ENCODE measurements at places on chromosomes 7 and 10.

GRCh38 chr10:132363921-132364593 is 32.1 kb downstream of the LRRC27 start:
- DNase-seq: no peak

GRCh38 chr10:28545967-28546644 is 13.2 kb downstream of the WAC start:
- no peak for DNase-seq

DNA sequence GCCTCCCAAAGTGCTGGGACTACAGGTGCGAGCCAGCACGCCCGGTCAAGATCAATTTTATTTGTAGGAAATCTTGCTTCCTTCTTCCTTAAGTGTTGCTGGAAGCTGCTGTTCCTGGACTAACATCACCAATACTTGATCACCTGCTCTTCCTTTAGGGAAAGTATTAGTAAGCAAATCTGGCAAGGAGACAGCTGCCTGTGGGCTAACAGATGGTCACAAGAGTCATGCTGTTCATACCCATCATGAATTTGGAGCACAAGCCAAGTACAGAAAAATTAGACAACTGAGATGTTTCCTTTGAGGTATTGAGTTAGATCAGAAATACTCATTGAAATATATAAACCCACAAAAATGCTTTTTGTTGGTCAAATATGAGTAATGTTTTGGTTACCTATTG is 27.9 kb downstream of the BAIAP2L1 start:
- DNase-seq: no peak

- peak; percentile 87 for DNase-seq
These were observed 13.5 kb upstream of the TSPAN13 start for GRCh38 chr7:16739863-16740622.

- DNase-seq: no peak
These were observed 16.9 kb downstream of the TCAF1 start for GRCh38 chr7:143884969-143885559.

GRCh38 chr10:66990143-66990830 is 64.5 kb downstream of the LRRTM3 start:
- DNase-seq: no peak

GRCh38 chr7:14905764-14906163 is 3.2 kb upstream of the DGKB start:
- DNase-seq: no peak

GRCh38 chr7:55484241-55484640 is 88.1 kb downstream of the VOPP1 start:
- no peak for DNase-seq

GRCh38 chr10:89846786-89847185 is 145.4 kb downstream of the KIF20B start:
- no peak for DNase-seq

DNA sequence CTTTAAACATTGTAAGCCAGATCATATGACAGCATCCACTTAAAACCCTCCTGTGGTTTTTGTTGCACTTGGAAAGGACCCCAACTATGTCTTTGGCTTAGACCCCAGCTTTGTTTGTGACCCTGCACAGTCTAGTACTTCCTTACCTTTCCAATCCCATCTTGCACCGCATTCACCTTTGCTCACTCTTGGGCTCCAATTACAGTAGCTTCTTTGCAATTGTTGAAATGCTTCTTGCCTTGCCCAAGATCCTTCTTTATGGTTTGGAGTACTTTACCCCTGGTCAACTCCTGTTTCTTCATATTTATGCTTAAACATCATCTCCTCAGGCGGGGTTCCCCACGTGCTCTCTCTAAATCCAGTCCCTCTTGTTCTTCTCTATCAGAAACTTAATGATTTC is 162.6 kb downstream of the PTEN start:
- DNase-seq: no peak

- no peak for DNase-seq
These were observed 106.4 kb upstream of the GPR26 start for GRCh38 chr10:123559823-123560092.

- DNase-seq: no peak
These were observed 3.3 kb upstream of the FAS start for GRCh38 chr10:88987243-88987725.

DNA sequence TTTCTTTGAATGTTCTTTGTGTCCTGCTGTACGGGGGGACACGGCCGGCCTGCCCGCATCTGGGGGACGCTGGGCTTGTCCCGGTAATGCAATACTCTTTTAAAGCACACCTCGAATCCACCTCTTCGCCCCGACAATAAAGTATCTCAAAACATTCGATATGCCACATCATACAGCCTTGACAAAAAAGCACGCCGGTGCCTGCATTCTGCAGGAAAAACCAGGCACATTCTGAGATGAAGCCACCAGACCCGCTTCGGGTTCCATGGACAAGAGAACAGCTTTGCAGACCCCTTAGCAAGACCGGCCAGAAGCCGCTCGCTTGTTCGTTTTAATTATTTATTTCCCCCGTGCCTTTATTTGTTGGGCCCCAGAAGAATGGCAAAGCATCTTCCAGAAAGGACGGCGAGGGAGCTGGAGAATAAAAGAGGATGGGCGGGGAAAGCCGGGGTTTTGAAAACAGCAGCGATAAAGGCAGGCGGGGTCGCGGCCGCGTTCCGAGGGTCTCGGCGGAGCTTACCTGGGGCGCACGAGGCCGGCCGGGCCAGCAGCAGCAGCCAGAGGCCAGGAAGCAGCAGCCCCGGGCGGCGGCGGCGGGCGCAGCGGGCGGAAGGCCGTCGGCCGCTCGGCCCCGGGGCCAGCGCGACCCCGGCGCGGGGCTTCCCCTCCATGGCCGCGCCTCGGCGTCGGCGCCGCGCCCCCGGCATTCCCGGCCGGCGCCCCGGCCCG is 462 bp downstream of the KIAA1549 start:
- no peak for DNase-seq

GRCh38 chr10:84355106-84355505 is 26.7 kb downstream of the CCSER2 start:
- DNase-seq: no peak

- DNase-seq: no peak
These were observed 122.6 kb downstream of the MICU1 start for GRCh38 chr10:72503241-72503640.

DNA sequence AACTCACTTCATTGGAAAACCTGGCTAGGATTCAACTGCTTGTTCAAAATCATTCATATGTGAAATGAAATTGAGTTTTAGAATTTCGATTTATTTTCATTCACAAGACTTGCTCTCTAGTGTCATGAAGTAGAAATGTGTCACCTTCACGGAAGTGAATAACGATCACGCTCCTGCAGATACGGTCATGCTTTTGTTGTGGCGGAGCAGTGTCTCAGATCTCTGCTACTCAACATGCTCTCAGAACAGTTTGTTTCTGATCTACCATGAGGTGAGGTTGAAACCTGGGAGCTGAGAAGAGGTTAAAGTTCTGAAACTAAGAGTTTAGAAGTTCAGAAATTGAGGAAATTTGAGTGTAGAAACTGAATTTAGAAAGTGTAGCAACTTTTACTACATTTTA is 13.8 kb upstream of the PITRM1 start:
- DNase-seq: no peak

- DNase-seq: no peak
These were observed 219.2 kb downstream of the C7orf25 start for GRCh38 chr7:42692621-42693020.

GRCh38 chr10:114303556-114303955 is 64.5 kb downstream of the VWA2 start:
- DNase-seq: no peak

DNA sequence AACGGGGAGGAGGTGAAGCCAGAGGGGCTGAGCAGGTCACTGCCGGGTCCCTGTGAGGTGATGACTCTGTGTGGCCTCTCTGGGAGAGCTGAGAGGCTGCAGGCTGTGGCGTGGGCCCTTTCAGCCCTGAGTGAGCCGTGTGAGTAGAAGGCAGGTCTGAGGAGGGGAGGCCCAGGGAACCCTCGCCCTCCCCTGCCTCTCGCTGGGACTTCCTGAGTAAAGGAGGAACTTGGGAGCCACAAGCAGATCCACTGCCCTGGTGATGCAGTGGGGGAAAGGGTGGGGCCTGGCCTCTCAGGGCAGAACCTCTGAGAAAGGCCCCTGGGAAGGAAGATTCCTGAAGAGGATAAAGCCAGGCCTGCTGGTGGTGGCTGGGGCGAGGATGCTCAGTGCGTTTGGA is 22.8 kb downstream of the EEPD1 start:
- DNase-seq: no peak

DNA sequence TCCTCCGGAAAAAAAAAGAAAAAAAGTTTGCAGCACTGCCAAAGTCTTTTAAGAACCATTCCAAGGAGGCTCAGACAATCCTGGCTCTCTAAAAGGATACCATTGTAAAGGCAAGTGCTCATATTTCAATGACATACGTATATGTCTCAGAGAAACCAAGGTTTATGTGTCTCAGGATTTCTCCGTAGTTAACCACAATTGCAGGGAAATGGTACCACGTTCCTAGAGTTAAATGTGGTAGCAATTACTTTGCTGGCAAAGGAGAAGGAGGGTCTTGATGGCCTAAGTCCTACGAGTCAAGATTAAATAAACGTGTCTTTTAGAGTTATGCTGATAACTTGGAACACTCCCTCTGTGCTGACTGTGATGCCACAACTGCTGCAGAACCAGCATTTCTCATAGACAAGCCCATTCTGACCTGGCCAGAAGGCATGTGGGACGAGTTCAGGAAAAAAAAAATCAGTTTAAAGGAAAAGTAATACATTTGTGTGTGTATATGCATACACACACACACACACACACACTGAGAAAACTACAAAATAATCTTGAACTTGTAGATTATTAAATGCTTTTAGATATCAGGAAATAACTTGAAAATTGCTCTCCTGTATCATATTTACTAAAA is 245.9 kb downstream of the FGFR2 start:
- no peak for DNase-seq

DNA sequence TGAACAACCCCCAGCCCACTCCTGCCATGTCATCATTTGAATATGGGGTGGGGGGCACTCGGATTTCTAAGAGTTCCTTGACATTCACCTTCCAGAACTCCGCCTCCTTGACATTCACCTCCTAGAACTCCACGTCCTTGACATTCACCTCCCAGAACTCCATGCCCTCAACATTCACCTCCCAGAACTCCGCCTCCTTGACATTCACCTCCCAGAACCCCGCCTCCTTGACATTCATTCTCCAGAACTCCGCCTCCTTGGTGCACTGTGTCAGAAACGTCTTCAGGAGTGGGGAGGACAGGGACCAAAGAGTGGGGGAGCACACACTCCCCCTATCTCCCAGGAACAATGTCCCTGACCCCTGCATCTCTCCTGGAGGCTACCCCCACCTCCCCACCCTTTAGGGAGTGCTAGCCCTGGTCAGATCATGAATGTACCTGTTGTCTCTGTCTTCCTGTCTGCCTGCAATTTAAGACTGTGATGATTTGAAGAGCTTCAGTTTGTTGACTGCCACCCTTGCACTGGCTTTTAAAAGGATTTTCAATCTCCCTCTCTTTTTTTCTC is 110.1 kb downstream of the NPTX2 start:
- no peak for DNase-seq

DNA sequence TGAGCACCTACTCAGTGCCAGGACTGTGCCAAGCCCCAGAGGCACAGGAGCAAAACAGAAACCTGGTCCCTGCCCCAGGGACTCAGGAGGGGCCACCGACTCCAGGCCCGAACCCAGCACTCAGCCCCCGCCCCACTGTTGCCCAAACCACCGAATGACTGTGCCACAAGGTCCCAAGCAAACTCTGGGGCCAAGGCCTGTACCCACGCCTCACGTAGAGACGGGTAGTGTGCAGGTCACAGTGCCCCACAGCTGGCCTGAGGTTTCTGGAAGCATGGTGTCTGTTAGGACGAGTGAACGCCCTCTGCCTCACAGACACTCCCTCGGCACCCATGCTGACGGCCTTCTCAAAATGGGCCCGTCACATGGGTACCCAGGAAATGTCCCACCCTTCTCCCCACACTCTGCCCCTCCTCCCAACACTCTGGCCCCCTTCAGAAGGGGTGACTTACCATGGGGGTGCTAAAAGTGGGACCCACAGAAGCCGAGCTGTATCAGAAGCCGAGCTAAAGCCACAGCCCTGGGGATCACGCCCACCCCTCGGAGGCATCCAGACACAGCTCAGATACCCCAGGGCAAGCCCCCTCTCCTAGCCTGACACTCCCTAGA is 44.2 kb downstream of the CTBP2 start:
- no peak for DNase-seq

DNA sequence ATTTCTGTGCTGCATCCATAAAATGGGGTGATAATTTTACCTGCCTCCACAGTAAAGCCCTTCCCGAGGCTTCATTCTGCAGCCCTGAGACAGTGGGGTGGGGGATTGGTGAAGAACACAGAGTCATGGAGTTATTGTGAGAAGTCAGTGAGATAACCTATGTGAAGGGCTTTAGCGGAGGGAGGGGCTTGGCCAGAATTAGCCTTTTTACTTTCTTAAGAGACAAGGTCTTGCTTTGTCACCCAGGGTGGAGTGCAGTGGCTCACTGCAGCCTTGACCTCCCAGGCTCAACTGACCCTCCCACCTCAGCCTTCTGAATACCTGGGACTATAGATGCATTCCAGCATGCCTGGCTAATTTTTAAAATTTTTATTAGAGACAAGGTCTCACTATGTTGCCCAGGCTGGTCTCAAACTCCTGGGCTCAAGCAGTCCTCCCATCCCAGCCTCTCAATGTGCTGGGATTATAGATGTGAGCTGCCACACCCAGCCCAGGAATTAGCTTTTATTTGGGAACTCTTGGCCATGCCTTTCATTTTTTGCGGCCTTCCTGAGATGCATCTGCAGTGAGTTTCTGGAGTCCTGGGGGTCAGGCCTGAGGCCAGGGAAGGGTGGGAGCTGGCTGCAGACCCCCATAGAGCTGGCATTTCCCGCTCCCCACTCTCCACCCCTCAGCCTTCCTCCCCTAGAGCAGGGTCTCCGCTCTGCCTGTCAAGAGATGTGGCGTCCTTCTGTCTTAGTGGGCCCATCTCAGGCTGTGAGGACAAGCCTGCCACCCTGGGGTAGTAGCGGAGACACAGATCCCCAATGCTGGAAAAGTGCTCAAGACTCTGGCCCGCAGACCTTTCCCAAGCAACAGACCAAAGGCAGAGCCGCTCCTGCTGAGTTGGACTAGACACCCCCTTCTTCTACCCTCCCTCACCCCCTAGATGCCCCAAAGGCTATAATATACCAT is 77.0 kb downstream of the ZMIZ1 start:
- DNase-seq: no peak

GRCh38 chr10:18438361-18439126 is 212.8 kb downstream of the NSUN6 start:
- no peak for DNase-seq

DNA sequence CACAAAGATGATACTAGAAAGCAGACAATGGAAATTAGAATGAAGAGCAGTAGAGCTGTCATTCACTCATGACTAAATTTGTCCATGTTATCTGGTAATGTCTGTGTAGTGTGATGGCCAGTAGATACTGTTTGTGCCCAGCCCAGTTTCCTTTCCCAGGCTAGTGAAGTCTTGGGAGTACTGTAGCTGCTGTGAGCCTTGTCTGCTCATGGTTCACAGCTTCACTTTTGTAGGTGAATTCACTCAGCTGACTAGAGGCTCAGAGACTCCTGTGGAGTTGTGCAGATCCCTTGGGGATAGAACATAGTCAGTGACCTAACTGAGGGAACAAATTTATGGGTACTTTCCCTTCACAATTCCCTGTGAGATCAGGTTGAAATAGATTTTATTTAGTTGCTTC is 572.5 kb downstream of the ARL4A start:
- no peak for DNase-seq

GRCh38 chr7:123867225-123867624 is 22.3 kb downstream of the HYAL4 start:
- DNase-seq: no peak
